MM.1S (cell line): ENCODE measurements at places on chromosomes 5 and 9.

DNA sequence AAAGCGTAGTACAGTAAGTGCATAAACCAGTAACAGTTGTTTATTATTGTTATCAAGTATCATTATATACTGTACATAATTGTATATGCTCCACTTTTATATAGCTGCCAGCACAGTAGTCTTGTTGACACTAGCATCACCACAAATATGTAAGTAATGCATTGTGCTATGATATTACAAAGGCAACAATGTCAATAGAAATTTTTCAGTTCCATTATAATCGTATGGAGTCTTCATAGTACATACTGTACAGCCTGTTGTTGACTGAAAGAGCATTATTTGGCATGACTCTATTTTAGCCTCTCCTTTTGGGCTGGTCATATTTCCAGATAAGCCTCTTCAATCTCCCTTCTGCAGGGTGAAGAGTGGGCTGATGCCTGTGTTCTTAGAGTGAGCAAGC is 40.4 kb downstream of the CFAP95 start:
- DNase-seq: no peak

- DNase-seq: no peak
These were observed 18.2 kb downstream of the HNRNPH1 start for GRCh38 chr5:179605026-179605833.

GRCh38 chr5:157115012-157115411 is 6.2 kb upstream of the HAVCR2 start:
- no peak for DNase-seq

- DNase-seq: no peak
These were observed 74.4 kb downstream of the INSL6 start for GRCh38 chr9:5110867-5111681.

DNA sequence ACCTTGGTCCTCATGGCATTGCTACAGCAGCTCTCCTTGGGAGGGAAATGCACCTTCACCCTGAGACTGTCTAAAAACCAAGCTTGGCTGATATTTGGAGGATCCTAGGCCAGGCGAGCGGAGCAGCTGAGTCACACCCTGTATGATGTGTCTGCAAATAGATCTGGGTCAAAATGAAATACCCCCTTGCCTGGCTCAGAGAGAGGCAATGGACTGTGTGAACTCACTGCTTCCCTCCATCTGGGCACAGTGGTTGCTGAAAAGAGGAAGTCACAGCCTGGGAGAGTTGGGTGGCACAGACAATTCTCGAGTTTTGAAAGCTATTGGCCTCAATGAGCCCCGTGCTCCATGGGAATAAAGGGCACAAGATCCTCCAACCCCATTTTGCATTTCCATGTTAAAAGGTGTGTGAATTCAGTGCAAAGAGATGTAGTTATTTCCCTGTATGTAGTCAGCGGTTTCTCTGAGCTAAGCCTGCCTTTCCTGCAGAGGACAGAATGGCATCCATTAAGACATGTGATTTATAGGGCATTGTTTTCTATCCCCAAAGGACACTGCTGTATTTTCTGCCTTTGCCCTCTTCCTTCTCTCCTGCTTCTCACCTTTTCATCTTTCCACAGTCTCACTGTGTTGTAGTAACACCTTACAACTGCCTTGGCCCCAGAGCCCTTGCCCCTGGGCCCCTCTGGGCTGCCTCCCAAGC is 177.2 kb downstream of the GADD45G start:
- no peak for DNase-seq

- DNase-seq: no peak
These were observed 302.4 kb upstream of the ZNF462 start for GRCh38 chr9:106560540-106560939.

DNA sequence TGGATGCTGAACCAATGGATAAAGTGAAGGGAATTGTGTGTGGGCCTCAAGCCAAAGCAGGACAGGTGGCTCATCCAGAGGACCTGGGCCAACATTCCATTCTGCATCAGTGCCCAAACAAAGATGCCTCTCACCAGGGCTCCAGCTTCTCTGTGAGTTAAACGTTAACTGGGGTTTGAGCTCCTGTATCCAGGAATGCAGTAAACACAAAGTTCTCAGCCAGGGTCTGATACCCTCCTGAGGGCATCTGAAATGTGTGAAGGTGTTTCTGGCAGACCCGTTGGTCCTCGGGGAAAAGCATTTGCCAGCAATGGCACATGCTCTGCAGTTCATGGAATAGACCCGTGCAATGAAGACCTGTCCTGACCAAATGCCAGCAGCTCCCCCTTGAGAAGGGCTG is 33.9 kb upstream of the AOPEP start:
- no peak for DNase-seq

DNA sequence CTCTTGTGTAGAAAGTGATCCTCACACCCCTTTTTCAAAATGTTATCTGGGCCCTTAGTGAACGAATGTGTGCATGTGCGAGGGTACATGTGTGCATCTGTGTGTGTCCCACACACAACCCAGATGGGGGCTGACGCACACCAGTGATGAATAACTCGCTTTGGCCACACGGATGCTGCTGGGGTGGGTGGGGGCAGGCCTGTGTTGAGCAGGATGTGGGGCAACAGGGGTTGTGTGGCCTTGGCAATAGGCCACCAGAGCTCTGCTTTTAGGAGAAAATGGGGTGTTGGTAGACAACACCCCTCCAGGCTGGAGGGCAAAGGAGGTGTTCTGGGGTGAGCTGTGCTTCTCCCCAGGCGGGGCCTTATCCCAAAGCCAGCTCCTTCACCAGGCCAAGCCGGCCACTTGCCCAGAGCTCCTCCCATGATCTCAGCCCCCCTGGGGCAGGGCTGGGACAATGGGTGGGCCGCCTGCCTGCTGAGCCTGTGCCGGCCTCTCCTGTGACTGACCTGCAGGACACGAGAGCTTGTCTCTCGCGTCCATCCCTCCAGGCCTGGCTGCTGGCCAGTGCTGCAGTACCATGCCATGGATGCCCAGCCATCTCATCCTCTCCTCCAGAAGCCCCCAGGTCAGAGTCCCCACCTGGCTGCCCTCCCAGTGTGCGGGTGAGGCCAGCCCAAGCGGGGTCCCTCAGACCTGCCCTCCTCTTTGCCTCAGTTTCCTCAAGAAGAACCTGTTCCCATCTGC is 1.7 kb downstream of the DBN1 start:
- no peak for DNase-seq

DNA sequence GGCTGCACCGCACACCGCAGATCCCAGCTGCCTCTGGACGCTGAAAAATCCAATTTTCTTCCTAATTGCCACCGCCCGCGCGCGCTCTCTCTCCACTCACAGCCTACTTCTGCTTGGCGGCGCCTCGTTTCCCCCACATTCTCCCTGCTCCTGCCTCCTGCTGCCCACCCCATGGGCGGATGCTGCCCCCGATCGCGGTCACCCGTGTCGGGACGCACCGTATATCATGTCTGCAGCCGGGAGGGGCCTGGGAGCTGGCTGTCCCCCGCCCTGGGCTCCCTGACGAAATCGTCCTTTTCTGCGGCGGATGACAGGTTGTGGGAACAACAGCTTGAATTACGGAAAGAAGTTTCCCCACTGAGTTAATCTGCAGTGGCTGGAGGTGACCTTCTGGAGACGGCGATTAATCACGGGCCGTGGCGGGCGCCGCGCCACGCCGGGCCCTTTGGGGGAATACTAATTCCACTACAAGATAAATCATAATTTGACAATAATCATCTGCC is 36.3 kb upstream of the PSD2 start:
- no peak for DNase-seq

- no peak for DNase-seq
These were observed 185.6 kb upstream of the POU5F2 start for GRCh38 chr5:93926831-93927620.

GRCh38 chr5:91168859-91169258 is 214.3 kb downstream of the ARRDC3 start:
- DNase-seq: peak; percentile 29

DNA sequence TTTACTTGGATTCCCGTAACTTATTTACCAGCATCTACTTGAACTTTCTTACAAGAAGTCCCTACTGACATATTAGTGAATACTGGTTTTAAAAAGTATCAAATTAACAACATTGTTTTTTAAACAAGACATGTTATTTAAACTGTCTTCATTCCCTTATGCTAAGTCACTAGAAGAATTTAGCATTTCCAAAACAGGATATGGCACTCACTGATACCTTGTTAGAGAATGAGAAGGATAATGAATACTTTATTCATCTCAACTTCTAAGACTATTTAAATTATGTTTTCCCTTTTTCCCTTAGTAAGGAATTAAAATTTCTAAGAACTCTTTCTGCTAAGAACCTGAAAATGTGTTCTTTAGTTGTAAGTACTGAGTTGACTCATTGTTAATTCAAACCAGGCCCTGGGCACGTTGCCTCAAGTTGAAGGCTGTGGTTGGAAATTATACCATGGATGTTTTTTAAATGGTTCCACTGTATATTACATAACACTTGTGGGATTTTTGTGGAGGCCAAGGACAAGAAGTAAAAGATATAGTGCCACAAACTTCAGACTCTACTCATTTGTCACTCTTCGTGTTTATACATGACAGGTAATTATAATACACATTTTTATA is 219.0 kb upstream of the EDIL3 start:
- no peak for DNase-seq

DNA sequence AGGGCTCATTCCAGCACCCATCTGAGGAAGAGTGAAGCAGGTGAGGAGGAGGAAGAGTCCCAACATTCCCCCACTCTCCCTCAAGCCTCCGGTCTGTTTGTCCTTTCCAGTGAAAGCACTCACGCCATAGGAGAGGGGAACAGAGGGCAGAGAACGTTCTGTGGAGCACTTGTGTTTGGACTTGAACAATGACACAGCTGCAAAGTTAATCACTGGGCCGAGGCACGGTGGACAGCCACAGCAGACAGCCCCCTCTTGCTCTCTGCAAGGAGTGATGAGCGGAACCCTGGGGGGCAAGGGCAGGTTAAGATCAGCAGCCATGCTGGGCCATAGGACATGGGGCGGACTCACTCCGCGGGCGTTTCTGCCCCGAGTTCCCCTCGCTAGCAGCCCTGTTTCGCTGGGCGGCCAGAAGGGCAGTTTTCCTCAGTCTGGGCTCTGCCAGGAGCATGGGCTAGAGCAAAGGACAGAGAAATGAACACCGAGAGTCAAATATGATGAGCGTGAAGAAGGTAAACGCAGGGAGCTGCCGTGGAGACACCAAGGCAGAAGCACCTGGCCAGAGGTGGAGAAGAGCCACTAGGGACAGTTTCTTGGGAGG is 185.7 kb downstream of the GAPVD1 start:
- no peak for DNase-seq

DNA sequence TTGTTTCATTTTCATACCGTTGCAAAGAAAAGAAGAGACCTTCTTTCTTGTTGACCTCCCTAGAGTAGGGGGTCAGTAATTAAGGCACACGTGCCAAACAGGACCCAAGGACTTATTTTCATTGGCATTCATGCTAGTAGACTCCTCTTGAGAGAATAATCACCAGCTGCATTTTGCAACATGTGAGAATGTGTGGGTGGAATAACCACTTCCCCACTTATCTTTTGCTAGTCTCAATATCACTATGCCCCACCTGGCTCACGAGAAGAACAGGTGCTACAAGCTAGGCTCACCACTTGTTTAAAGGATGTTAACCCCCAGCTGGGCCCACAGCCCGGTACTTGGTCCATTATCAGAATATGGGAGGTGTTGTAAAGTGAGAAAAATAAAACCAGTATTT is 460.7 kb upstream of the MEF2C start:
- DNase-seq: peak; percentile 96

- no peak for DNase-seq
These were observed 55.8 kb upstream of the CPEB4 start for GRCh38 chr5:173832386-173832785.

DNA sequence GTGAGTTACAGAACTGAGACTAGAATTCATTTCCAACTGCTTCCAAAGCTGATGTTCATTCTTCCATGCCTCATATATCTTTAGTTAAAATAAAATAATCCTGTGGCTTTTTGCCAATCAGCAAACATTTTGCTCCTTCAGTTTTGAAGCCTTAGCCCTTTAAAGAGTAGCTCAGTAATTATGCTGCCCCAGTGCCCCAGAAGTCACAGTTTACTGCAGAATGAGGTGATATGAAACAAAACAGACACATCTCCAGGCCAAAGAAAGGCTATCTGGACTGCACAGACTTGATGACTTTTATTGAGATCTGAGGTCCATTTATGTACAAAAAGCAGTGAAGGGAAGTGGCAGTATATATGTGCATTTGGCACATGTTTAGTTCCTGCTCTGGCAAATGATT is 285.8 kb upstream of the ZNF462 start:
- DNase-seq: no peak

GRCh38 chr9:128405077-128405779 is 15.4 kb upstream of the CERCAM start:
- DNase-seq: no peak

DNA sequence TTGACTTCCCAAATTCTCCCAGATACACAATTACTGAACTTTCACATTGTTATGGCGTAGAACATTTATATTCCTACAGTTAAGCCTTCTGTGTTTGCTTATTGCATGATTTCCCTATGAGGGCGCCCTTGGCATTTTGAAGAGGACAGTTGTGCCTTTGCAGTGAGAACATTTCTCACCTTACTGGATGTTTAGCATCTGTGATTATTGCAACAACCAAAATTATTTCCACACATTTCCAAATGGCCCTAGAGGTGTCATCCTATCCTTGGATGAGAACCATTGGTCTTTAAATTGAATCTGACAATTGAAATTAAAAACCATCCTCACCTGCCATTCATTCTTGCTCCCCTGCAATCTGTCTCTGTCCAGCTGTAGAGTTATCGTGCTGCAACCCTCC is 104.0 kb downstream of the MAMDC2 start:
- DNase-seq: no peak

DNA sequence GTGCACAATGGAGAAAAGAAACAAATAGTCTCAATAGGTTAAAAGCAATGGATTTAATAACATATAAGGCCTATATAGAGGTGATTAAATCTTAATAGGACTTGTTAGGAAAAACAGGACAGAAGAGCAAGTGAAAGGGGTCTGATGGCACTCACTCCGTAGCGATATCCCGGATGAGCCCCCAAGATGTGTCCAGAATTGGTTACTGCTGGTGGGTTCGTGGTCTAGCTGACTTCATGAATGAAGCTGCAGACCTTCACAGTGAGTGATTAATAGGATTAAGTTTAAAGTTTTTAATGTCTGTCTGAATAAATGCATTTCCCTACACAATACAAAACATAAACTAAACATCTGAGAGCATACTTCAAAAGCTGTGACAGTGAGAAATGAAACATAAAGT is 110.4 kb upstream of the FAM174A start:
- no peak for DNase-seq

- no peak for DNase-seq
These were observed 35.5 kb upstream of the LRRTM2 start for GRCh38 chr5:138910546-138911185.
